Activated CD4-positive, alpha-beta memory T cell treated with anti-CD3 and anti-CD28 coated beads for 36 hours (primary cell): ENCODE measurements at places on chromosomes 2 and 18.

- DNase-seq = no peak
Measured at GRCh38 chr2:226011716-226012450, 612.4 kb downstream of the NYAP2 start.

GRCh38 chr2:222892321-222892720 is 31.5 kb downstream of the ACSL3 start:
- DNase-seq = no peak

DNA sequence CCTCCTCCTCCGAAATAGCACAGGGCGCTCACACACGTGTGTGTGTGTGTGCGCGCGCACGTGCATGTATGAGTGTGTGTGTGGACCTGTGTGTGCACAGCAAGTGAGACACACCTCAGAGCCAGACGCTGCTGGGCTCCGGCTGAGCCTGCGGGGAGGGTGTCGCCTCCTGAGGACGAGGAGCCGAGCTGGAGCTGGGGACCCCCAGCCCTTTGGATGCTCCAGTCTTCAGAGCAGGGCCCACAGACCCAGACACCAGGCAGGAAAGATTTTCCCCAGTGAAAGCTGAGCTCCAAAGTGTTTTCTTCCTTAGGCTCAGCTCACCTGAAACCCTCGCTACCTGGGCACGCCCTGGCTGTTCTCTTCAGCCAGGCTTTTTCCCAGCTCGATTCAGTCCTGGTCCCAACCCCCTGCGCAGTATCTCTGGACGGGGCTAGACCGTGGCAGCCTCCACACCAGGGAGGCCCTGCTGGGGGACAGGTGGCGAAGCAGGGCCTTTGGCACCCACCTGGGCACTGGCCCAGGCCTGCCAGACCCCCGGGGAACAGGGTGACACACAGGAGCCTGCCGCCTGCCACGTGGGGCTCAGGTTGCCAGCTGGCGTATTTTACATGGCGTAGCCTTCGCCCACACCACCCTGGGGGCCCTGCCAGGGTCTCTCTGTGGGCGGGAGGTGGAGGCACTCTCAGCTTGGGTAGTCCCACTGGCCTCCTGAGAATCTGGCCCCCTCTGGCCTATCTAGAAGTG is 36.2 kb downstream of the PDIA6 start:
- DNase-seq = no peak

- no peak for DNase-seq
Measured at GRCh38 chr2:109555346-109555900, 58.3 kb downstream of the SEPTIN10 start.

- DNase-seq = no peak
Measured at GRCh38 chr18:62437235-62438017, 85.4 kb upstream of the ZCCHC2 start.

- no peak for DNase-seq
Measured at GRCh38 chr2:195392446-195393336, 264.3 kb upstream of the SLC39A10 start.

- DNase-seq = no peak
Measured at GRCh38 chr2:181264001-181264400, 193.2 kb upstream of the ITGA4 start.
